Fibroblast of mammary gland (primary cell): ENCODE measurements at places on chromosomes 4 and X.

- DNase-seq: no peak
Observed at GRCh38 chr4:27050731-27051130, 190.1 kb downstream of the STIM2 start.

DNA sequence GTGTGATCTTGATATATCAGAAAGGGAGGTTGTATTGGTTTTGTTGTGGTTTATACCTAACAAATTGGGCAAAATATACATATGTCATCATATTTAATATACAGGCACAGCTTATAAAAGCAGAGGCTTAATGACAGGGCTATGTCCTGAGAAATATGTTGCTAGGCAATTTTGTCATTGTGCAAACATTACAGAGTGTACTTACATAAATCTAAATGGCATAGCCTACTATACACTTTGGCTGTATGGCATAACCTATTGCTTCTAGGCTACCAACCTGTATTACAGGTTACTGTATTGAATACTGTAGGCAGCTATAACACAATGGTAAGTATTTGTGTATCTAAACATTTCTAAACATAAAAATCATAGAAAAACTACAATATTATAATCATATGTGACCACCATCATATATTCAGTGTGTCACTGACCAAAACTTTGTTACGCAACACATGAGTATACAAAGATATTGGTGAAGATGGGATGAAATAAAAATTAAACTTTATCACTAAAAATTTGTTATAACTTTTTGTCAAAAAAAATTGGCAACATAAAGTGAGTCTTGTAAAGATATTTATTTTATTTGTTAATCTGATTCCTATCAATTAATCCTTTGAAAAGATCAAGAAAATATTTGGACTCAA, 414.0 kb upstream of the HS3ST1 start:
- no peak for DNase-seq

DNA sequence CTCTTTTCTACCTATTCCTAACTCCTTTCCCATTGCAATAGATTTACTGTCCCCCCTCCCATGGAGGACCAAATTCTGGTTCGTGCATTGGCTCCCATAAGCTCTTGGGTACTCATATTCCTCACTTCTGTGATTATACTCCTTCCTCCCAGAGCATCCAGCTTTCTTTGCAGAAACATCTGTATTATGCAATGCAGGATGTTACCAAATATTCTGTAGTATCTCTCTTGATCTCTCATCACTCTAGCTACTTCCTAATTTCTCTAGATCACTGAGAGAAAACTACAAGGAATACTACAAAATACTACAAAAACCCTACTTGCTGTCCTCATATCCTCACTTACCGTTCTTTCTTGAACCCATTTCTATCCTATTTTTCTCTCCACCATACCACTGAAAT, 395.9 kb upstream of the HS3ST1 start:
- no peak for DNase-seq

DNA sequence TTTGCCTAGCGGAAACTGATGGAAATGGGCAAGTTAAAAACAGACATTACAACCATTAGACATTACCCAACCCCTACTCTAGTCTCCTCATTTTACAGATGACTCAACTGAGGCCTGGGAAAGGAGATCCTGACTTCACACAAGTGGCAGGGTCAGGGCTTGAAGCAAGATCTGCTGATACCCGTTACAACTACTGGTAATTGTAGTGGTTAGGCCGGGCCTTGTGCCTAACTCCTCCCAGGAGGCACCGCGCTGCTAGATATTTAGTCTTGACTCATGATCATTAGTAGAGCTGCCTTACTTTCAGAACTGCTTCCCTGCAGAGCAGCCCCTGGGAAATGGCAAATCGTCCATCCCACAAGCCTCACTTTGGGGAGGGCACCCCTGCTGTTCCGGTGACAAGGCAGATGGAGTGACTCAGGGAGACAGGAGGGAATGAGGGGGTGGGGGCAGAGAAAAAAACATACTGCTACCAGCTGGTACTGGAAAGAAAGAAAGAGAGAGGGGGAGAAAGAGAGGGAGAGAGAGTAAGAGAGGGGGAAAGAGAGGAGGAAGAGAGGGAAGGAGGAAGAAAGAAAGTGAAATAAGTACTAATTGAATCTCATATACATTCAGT, 12.2 kb downstream of the ARHGEF6 start:
- peak; percentile 96 for DNase-seq

- peak; percentile 26 for DNase-seq
Observed at GRCh38 chrX:2894885-2895292, 34.2 kb downstream of the ARSD start.

GRCh38 chr4:148006001-148006400, 274.1 kb downstream of the ARHGAP10 start:
- DNase-seq: no peak
